ENCODE measurements at places on chromosomes 1 and 21.

DNA sequence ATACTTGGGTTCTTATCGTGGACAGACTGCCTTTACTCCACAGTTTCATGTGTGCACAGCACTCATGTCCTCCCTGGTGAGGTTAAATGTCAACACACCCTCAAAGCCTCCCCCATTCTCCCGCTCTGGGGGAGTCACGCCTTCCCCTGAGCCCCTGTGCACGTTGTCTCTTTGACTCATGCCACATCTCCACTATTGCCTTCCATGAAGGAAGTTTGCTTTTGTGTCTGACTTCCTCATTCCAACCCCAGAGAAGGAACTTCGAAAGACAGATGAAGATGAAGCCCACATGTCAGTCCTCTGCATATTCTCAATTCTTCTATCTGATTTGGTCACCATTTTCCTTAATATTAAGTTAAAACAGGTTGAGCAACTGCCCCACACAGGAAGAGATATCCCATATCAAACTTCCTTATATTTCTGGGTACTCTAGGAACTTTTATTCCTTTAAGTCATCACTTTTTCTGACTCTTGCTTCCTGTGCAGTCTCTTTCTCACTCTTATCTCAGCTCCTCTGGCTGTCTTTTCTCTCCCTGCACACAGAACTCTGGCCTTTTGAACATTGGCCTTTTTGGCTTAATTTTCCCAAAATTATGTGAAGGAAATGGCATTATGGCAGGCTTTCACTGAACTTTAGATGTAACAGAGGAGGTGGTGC, 41.5 kb downstream of the C4BPA start:
- no peak for DNase-seq

DNA sequence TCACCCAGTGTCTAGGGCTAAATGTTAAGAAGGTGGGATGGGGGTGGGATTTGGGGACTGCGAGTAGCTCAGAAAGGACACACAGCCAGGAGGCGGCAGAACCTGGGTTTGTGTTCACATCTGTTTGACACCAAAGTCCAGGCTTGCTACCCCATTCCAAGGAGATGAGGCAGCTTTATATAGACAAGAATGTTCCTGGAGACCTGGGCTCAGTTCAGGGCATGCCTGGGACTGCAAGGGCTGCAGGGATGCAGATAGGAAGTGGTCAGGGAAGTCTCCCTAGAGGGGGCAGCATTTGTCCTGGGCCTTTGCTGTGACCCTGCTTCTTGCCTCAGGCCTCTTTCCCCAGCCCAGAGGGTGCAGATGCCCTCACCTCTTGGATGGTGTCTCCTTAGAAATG, 16.3 kb downstream of the PADI3 start:
- no peak for DNase-seq

DNA sequence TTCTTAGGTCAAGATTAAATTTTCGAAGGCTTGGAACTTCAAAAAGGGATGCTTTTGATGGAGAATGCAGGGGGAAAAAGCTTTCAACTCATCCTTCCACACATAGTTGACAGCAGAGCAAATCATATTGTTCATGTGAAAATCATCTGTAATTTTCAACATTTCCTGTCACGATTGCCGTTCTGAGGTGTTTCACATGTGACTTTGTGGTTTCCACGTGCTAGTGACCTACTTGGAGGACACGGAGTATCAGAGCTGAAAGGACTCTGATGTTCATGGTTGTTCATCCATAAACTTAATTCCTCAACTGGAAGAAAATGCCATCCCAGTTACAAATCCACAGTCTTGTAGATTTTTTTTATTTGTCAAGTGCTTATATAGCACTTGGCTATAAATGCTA, 79.1 kb downstream of the ZP4 start:
- DNase-seq = no peak

DNA sequence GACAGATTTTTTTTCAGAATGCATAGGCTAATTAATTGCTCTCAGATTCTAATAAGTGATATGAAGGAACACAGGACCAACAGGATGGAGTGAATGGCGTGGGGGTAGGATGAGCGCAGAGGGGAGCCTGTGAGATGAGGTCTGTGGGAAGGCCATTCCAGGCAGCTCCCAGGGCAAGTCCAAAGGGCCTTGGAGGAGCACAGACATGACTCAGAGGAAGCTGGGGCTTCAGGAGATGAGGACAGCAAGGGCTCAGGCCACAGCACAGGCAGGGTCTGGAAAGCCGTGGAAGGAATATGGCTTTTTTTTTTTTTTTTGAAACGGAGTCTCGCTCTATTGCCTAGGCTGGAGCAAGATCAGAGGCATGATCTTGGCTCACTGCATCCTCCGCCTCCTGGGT, 35.1 kb downstream of the FMN2 start:
- DNase-seq = no peak

DNA sequence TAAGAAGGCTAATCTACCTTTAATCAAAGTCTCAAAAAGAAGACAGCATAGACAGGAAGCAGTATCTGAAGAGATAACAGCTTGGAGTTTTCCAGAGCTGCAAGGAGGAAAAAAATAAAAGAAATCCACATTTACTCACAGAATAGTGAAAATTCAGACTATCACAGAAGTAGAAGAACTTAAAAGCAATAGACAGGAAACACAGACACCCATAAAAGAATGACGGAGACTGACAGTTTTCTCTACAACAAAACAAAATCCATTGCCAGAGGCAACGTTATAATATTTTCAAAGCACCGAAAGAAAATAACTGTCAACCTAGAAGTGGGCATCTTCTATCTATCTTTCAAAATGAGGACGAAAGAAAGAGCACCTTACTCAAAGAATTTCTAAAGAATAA, 104.4 kb downstream of the DMRTB1 start:
- no peak for DNase-seq

- no peak for DNase-seq
These were observed 9.1 kb downstream of the LDLRAD1 start for GRCh38 chr1:54008876-54009275.

GRCh38 chr1:33004613-33005012, 32.1 kb downstream of the AK2 start:
- DNase-seq = no peak

- DNase-seq = no peak
These were observed 79.7 kb downstream of the SMYD2 start for GRCh38 chr1:214360525-214361164.

DNA sequence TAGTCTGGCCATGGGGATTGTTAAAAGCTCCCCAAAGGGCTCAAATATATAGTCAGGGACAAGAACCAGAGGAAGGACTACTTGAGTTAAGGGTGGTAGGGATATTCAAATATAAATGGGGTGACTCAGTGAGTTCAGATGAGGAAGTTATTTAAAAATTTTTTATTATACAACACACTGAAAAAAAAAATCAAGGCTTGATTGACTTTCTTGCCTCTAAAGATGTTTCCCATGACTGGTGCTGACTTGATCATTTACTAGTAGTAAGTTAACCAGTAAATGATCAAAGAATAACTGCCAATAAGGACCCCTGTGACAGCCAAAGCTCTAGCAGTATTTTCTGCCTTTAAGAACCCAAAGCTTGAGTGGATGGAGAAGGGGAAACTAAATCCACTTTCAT, 357.6 kb upstream of the NR5A2 start:
- DNase-seq = no peak
